ENCODE measurements at places on chromosomes 5 and 9.

DNA sequence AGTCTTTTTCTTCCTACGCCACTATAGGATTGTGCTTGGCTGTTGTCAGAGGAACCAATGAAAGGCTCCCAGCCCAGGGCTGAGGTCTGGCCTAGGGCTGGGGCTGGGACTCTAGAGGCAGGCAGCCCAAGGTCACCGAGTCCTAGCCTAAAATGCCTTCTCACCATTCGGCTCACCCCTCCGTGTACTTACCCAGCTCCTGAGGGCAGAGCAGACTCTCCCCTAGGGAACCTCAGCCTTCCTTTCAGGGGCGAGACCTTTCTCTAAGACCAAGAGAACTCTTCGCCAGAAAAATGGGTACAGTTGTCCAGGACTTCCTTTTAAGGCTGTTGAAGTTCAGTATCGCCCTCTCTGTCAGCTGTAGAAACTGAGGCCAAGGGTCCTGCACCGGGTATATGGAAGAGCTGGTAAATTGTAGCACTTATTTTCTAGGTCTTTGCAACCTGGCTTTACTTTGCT, 1.7 kb upstream of the SPRY4 start:
- no peak for DNase-seq

GRCh38 chr5:14678773-14679334, 14.3 kb downstream of the OTULIN start:
- DNase-seq, result no peak

- no peak for DNase-seq
Observed at GRCh38 chr5:33504570-33504969, 63.8 kb downstream of the TARS1 start.

GRCh38 chr9:3127564-3127963, 283.7 kb upstream of the PUM3 start:
- DNase-seq, result no peak

- DNase-seq, result no peak
Observed at GRCh38 chr5:148825716-148826052, 727 bp upstream of the ADRB2 start.

DNA sequence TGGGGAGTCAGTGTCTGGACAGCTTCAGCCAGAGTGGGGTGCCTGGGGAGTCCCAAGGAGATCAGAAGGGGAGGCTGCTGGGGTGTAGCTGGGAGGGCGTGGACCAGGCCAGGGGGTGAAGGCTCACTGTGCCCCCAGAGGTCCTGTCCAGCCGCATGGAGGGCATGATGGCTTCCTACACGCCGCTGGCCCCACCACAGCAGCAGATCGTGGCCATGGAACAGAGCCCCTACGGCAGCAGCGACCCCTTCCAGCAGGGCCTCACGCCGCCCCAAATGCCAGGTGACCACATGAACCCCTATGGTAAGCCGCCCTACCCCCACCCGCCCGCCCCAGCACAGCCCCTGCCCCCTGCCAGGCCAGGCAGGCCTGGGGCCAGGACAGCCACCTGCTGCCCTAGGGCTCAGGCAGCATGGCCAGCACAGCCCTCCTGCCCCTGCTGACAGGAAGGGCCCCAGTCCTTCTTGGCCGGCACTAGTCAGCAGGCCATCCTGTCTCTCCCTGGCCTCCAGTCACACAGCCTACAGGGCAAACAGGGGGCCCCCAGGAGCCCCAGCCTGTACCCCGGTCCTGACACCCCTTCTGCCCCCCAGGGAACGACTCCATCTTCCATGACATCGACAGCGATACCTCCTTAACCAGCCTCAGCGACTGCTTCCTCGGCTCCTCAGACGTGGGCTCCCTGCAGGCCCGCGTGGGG, 82.1 kb downstream of the LMX1B start:
- no peak for DNase-seq

GRCh38 chr9:79131824-79132377, 439.9 kb upstream of the TLE4 start:
- no peak for DNase-seq

GRCh38 chr9:36530224-36530623, 42.5 kb upstream of the MELK start:
- no peak for DNase-seq

DNA sequence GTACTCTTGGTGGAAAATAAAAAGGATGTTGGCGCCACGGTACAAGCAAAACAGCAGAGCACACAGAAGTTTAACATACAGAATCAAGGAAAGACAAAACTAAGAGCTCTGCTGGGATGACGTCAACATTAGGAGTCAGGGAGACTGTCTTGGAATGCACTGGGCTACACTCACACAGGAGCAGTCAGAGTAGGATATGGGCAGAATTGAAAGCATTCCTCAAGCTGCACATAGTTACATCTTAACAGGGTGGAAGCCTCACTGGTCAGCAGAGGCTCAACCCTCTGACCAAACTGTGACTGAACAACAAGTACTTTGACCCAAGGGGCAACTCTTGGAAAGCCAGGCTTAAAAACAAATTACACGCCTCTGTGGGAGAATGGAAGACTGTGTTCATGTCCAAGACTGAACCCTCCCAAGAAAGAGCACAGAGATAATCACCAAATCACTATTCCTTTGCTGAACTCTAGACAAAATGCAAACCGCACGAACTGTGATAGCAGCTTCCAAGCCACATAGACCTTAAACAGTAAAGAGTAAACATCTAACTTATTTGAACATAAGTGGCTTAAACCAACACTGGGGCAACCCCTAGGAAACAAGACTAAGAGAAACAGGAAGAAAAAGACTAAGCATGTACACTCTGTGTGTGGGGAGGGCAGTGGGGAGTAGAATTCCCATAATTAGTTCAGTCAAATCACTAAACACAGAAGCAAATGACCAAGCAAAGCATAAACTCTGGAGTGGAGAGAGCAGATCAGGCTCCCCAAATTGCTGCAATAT, 772.7 kb downstream of the PRELID2 start:
- DNase-seq, result no peak

- no peak for DNase-seq
Observed at GRCh38 chr5:83703059-83703458, 17.6 kb downstream of the HAPLN1 start.

GRCh38 chr5:53480416-53481158, at the start of gene FST:
TSS of gene FST (plus strand) at chr5:53480629. CDS start at chr5:53480792, 163 bp downstream.
- DNase-seq, result no peak

- no peak for DNase-seq
Observed at GRCh38 chr9:120916588-120916987, 10.0 kb downstream of the TRAF1 start.

- no peak for DNase-seq
Observed at GRCh38 chr9:126925876-126926275, 11.3 kb downstream of the RALGPS1 start.

DNA sequence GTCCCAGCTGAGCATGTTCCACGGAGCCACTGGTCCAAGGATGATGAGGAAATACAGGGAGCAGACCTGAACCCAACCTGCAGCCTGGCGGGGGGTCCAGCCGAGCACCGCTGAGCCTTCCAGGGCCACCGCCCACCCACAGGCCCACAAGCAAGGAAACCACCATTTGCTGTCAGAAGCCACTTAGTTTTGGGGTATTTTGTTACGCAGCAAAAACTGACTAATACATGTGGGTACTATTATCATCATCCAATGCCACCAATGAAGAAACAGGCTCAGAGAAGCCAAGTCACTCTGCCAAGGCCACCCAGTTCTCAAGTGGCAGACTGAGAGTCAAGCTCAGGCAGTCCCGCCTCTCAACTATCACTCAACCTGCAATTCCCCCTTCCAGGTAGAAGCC, 48.0 kb upstream of the RXRA start:
- DNase-seq, result no peak

DNA sequence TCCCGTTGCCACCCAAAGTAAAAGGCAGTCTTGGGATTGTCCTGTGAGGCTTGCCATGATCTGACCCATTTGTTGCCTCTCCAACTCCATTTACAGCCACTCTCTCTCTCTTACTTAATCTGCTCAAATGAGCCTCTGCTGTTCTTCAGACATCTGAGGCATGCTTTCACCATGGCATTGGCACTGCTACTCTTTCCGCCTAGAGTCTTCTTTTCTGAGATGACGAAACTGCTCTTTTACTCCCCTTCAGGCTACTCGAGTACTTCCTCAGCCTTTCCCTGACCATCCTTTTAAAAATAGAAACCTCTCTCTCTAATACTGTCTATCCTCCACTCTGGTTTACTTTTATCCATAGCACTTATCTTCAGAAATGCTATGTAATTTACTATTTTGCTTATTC, 9.0 kb downstream of the FOCAD start:
- no peak for DNase-seq

DNA sequence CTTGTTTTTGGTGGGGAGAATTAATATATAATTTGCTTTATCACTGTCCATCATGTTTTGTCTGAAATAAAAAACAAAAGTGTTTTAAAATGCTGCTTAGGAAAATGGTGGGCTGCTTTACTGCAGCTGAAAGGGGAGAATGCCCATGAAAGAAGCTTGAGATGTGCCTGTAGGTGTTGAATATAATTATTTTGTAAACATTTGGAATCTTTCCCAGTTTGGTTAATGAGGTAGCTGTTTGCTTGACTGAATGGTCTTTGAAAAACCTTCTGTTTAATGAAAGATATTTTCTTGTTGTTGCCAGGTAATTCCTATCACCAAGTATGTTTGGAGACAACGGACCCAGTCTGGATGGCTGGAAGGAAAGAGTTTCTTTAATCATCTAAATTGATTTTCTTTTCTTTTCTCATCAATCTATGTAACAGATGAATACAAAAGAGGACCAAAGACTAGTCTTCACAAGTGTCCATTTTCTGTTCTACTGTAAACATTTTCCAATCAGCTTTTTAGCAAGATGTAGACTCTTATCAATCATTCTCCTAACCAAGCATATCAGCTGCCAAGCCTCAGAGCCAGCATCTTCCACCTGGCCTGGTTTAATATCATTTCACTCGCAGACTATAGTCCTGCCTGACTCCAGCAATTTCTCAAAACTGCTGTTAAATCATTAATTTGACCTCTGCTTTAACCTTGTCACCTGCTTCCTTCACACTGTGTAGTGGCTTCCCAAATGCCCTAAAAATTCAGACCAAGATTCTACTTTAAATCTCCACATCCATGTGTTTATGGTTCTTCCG, 441.2 kb upstream of the CHD1 start:
- DNase-seq, result no peak

- DNase-seq, result no peak
Observed at GRCh38 chr5:135571902-135572301, 6.9 kb downstream of the CXCL14 start.

DNA sequence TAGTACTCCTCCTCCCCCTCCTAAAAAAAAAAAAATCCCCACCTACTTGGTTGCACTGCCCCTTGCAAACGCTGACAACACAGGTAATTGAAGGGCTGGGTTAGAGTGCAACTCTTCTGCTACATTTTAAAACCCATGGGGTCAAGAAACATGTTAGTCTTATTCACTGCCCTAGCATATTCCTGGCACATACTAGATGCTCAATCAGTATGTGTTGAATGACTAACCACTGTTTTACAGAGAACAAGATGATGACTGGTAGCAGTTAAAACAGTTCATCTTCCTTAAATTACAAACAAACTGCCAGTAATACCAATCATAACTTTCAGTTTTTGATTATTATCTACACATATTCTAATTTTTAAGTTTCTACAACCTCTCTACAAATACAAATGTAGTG, 124.4 kb downstream of the NFIB start:
- no peak for DNase-seq

- no peak for DNase-seq
Observed at GRCh38 chr5:141903261-141903660, 20.4 kb upstream of the DELE1 start.

GRCh38 chr5:133124891-133125290, 73.1 kb downstream of the HSPA4 start:
- no peak for DNase-seq

GRCh38 chr5:131262953-131263541, 806 bp upstream of the CDC42SE2 start:
- DNase-seq, result no peak

- no peak for DNase-seq
Observed at GRCh38 chr5:34574936-34575467, 81.1 kb upstream of the RAI14 start.

DNA sequence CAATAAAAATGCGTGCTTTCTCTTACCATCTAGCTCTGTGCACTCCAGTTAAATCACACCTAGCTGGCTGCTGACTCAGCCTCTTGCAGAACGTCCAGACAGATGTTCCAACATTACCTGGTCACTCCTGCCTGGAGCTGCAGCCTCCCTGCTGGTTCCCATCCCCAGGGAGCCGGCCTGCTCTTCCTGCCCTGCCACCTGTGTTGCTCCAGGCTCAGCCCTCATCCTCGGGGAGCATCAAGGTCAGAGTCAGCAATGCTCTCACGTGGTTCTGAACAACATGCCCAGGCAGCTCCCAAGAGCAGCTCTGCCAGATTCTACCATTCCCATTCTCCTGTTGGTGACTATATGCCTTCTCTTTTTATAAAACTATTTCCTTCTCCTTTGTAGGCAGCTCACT, 81.3 kb downstream of the GADD45G start:
- no peak for DNase-seq

DNA sequence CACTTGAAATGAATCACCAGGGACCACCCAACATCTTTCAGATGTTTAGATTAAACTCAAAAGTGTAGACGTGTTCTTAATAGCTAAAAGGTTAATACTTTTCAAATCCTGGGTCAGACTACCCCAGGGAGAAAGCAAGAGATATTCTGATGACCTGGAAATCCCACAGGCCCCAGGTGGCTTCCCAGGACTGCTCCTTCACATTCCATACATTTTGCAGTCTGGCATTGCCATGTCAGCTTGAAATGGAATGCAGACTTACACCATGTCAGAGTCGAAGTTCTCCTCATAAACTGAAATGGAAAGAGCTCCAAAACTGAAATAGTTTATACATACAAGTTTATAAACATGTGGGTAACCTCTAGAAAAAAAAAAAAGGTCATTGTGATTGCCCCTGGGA, 61.5 kb downstream of the TMEM167A start:
- DNase-seq, result no peak

GRCh38 chr5:14241141-14241540, 98.0 kb downstream of the TRIO start:
- no peak for DNase-seq

GRCh38 chr5:43839218-43839617, 236.2 kb downstream of the NNT start:
- no peak for DNase-seq

DNA sequence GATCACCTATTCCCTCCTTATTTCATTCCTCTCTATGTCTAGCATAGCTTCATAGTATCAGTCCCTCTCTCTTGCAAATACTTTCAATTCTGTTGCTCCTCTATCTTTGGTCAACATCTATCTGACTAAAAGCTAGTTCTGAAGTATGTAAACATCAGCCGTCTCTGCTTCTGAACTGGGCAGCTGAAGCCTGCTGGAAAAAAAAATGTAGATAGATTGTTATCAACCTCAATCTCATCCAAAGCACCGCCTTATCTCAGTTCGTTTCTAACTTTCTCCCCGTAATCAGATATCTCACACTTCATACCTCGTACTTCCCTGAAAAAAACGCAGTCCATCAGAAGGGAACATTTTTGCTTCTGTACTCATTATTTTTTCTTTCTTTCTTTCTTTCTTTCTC, 4.5 kb upstream of the SEMA6A start:
- DNase-seq, result no peak

DNA sequence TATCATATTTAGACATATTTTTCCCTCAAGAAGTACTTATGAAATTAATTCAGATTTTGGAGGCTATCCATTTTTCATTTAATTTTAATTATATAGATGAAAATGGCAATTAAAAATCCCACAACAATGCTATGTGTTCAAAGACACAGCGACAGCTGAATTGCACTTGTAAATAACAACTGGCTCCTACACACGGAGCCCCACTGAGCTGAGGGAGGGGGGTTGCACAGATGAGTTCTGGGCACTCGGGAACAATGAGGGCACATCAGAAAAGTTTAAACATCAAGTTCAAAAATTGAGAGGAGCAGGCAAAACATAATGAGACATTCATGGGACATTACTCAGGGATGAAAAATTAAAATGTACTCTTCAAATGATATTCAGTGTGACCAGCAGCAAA, 104.9 kb downstream of the MARCHF3 start:
- no peak for DNase-seq

GRCh38 chr9:79817438-79818004, 245.8 kb downstream of the TLE4 start:
- no peak for DNase-seq
